ENCODE measurements at places on chromosomes 16 and 17.

GRCh38 chr17:50603340-50603739 lies 31.3 kb upstream of the ABCC3 start:
- no peak for DNase-seq

GRCh38 chr16:57571098-57571497 lies 28.7 kb downstream of the ADGRG5 start:
- DNase-seq, result no peak

DNA sequence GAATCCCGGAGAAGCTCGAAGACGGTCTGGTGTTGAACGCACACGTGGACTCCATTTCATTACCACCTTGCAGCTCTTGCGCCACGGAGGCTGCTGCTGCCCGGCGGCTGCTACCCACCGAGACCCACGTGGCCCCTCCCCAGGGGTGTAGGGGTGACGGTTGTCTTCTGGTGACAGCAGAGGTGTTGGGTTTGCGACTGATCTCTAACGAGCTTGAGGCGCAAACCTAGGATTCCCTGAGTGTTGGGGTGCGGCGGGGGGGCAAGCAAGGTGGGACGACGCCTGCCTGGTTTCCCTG lies 1.7 kb upstream of the CBX4 start:
- peak; percentile 44 for DNase-seq

- no peak for DNase-seq
Measured at GRCh38 chr17:65975878-65976277, 216.1 kb downstream of the CEP112 start.

- DNase-seq, result no peak
Measured at GRCh38 chr16:56204816-56205215, 13.5 kb downstream of the GNAO1 start.

- DNase-seq, result peak; percentile 26
Measured at GRCh38 chr16:11205754-11206581, 50.0 kb downstream of the SOCS1 start.

- DNase-seq, result no peak
Measured at GRCh38 chr17:32335046-32335445, 6.9 kb downstream of the C17orf75 start.

GRCh38 chr17:82458885-82459424 lies 414 bp downstream of the NARF start:
- DNase-seq, result peak; percentile 62

DNA sequence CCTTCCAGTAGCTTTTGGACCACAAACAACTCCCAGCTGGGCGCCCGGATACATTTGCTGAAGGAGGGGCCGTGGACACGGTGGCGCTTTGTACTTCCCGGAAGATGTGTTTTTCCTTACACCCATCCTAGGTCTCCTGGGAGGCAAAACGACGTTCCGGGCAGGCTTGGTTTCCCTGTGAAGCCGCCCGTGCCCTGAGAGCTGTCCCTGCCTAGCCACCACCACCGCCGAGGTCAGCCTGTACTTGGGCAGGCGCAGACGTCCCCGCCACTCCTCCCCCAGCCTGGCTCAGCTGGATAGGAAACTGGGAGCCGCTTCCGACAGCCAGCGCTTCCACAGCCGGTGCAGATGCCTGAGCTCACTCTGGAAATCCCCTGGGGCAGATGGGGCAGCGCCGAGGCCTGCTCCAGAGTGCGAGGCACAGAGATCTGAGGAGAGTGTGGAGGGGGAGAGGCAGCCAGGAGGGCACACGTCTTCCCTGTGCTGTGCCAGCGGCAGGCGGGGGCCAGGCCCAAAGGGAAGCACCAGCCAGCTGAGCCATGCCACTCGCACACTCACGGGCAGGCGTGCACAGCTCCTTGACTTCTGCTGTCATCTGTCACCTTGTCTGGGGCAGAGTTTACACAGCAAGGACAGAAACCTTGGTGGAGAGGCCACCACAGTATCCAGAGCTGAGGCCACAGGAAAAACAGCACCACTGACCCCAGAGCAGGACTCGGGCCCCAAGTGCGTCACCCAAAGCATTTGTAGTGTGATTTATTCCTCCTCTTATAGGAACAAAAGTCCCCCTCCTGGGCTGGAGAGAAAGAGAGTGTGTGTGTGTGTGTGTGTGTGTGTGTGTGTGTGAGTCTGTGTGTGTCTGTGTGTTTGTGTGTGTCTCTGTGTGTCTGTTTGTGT lies 3.0 kb downstream of the RHBDF2 start:
- peak; percentile 90 for DNase-seq

- DNase-seq, result peak; percentile 46
Measured at GRCh38 chr16:53053967-53054669, 673 bp upstream of the CHD9 start.

DNA sequence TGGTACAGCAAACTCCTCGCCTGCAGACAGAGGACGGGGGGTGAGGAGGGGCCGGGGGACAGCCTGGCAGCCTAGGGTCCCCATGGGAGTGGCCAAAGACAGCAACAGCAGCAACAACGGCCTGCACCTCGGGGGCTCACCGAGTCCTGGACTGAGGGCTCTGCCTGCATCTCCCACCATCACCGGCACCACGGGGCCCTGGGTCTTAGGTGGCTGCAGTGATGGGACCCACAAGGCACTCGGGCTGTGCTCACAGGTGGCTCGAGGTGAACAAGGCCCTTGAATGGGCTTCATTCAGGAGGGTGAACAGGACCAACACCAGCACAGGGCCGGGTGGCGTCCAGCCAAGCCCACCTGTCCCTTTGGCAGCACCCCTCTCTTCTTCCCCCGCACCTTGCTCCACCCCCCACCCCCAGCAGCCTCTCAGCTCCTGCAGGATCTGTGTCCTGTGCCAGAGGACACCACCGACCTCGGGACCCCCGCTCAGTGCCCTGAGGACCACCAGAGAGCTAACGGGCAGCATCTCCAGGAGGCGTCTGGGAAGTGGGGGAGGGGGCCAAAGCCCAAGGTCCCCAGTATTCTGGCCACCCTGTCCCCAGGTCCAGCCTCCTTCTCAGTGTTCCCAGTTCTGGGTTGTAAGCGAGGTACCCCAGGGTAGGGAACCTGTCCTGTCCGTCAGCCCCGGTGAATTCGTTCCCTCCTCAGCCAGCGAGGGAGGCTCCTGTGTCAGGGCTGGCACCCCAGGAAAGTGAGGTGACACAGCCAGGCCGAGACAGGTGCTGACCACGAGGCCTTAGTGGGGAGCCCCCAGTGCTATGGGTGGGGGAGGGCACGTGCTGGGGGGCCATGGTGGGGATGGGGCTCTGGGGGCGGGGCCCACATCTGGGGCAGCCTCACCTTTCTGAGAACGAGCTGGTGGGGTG lies 94.3 kb downstream of the TBC1D16 start:
- no peak for DNase-seq

- DNase-seq, result peak; percentile 95
Measured at GRCh38 chr17:81553616-81554181, 1.5 kb upstream of the FAAP100 start.

GRCh38 chr17:60102632-60103096 lies 23.9 kb upstream of the HEATR6 start:
- DNase-seq, result peak; percentile 66

DNA sequence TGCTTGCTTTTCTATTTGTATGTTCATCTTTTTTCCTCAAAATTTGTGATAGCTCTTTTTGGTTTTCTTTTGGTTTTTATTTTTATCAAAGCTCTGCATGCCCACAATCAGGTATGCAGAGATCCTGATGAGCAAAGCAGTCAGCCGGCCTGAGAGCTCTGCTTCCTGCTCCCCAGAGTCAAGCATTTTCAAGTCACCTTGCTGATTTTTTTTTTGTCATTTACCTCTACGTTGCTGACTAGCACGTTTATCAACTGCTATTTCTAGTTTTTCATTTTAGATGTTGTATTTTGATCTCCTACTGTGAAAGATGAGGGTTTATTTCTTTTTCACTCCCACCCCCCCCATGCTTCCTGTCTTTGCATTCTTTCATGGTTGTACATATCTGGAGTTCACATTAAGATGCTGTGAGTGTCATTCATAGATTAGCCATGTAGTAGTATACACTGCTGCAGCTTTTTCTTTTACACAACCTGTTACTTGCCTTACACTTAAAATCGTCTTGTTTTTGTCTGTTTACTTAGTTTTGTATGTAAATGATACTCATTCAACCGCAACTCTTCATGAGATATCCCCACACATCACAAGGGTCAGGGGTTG lies 196.2 kb downstream of the LGALS9B start:
- DNase-seq, result peak; percentile 29

DNA sequence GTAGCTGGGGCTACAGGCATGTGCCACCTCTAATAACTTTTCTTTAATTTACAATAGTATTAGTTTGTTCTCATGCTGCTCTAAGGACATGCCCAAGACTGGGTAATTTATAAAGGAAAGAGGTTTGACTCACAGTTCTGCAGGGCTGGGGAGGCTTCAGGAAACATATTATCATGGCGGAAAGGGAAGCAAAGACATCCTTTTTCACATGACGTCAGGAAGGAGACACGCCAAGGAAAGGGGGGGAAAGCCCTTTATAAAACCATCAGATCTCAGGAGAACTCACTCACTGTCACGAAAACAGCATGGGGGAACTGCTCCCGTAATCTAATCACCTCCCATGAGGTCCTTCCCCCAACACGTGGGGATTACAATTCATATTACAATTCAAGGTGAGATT lies 18.3 kb downstream of the IL4R start:
- no peak for DNase-seq

- DNase-seq, result peak; percentile 65
Measured at GRCh38 chr17:41377546-41377945, 4.6 kb downstream of the KRT34 start.

- no peak for DNase-seq
Measured at GRCh38 chr17:62876673-62877405, 68.7 kb upstream of the MARCHF10 start.

GRCh38 chr17:3004925-3005324 lies 58.5 kb downstream of the OR1D5 start:
- DNase-seq, result no peak

- DNase-seq, result peak; percentile 51
Measured at GRCh38 chr17:42142371-42142896, 12.4 kb downstream of the RAB5C start.

GRCh38 chr16:51129105-51129504 lies 22.0 kb downstream of the SALL1 start:
- no peak for DNase-seq

DNA sequence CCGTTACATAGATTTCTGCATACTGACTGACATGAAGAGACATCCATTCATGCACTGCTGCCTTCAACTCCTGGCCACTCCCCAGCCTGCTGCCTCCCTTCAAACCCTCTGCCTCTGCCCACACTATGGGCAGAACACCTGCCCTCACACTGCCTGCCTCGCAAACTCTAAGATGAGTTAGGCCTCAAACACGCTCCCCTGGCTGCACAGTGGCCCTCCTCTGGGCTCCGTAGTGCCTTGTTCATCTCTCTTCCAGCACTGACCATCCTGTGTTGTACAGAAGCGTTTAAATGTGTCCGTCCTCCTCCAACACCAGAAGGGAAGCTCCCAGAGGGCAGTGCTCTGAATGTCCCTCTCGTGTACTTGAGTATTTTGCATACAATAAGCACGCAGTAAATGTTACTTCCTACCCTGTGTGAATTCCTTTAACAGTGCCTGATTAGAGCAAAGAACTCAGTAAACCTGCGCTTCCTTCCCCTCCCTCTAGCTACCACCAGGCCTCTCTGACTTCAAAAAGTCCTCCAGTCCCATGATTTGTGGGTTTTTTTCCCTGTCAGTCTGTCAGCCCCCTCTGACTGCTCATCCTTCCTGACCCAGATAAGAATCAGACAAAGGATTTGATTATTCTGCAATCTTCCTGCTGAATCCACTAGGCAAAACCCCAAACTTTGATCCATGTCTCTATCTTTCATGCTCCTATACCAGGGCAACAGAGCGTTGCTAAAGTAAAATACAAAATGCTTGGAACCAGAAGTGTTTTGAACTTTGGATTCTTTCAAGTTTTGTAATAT lies 3.9 kb downstream of the DHX33 start:
- DNase-seq, result no peak

- DNase-seq, result peak; percentile 54
Measured at GRCh38 chr16:69443927-69444631, 19.7 kb downstream of the CYB5B start.

GRCh38 chr17:10147761-10148415 lies 50.5 kb downstream of the GAS7 start:
- no peak for DNase-seq

DNA sequence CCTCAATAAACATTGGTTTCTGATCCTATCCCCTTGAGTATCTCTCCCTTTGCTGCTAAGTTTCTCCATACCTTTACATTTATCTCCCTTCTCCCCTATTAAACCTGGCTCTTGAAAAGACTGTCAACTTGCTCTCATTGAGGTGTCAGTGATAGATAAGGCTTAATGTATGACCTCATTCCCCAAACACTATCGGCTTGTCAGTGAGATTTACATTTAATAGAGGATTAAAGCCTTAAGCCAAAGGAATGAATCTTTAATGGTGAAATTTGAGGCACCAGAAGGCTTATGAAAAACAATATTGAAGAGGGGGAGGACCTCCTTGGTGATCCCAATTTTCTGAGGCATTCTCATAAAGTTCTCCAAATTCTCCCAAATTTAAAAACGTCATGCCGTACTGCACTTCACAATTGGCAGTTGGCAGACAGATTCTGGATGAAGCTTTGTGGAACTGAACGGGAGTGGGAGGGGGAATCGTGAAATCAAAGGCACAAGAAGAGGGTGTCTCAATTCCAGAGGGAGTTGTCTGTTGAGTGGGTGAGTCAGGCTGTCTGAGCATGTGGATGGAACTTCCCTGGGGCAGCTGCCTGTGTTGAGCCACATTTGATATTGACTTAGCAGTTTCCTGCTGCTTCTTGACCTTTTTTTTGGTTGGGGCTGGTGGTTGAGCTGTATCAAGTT lies 478.8 kb downstream of the NPIPA7 start:
- DNase-seq, result no peak

GRCh38 chr16:17135439-17135838 lies 335.3 kb downstream of the XYLT1 start:
- no peak for DNase-seq

- no peak for DNase-seq
Measured at GRCh38 chr17:19706791-19707727, 9.3 kb downstream of the SLC47A2 start.

- DNase-seq, result no peak
Measured at GRCh38 chr16:67551091-67551490, 11.2 kb upstream of the CTCF start.

- no peak for DNase-seq
Measured at GRCh38 chr16:66670691-66671388, 25.7 kb downstream of the CMTM4 start.

DNA sequence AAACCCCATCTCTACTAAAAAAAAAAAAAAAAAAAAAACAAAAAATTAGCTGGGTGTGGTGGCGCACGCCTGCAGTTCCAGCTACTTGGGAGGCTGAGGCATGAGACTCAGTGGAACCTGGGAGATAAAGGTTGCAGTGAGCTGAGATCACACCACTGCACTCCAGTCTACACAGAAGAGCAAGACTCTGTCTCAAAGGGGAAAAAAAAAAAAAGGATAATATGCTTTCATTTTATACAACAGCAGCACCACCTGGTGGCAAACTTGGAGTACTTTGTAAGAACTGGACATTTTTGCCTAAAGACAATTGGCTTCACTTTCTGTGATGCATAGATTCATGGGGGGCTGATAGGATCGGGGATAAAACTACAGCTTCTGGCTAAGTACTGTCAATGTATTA lies 8.5 kb downstream of the CHTF8 start:
- DNase-seq, result peak; percentile 86

GRCh38 chr17:66711881-66712321 lies 123.0 kb upstream of the CACNG5 start:
- peak; percentile 68 for DNase-seq

- peak; percentile 99 for DNase-seq
Measured at GRCh38 chr17:68378268-68379176, 78.8 kb downstream of the WIPI1 start.
